Right renal pelvis (tissue), 4 donors: ENCODE measurements at places on chromosomes 13 and 19. TPM values are rescaled to one million over a fixed set of nuclear protein-coding genes. Genes with fewer than 3 reads are reported as not detected.

The N4BP2L1 gene
- polyA plus RNA-seq = 23.9 TPM

GRCh38 chr13:20359335-20359734, 127.2 kb upstream of the GJB6 start:
- no peak for DNase-seq

GRCh38 chr13:78596399-78596735, 7.0 kb downstream of the POU4F1 start:
- DNase-seq = no peak

DNA sequence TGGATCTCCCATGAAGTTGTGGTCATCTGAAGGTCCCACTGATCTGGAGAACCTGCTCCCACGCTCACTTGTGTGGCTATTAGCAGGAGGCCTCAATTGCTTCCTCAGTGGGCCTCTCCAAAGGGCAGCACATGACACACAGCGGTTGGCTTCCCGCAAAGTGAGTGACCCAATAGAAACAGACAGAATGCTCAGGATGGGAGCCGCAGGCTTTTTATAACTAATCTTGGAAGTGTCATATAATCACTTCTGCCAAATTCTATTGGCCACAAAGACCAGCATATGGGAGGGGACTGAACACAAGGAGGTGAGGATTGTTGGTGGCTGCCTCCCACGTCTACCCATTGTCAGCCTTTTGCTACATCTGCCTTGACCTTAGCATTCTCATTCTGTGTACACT, 22.1 kb upstream of the EHD2 start:
- no peak for DNase-seq

DNA sequence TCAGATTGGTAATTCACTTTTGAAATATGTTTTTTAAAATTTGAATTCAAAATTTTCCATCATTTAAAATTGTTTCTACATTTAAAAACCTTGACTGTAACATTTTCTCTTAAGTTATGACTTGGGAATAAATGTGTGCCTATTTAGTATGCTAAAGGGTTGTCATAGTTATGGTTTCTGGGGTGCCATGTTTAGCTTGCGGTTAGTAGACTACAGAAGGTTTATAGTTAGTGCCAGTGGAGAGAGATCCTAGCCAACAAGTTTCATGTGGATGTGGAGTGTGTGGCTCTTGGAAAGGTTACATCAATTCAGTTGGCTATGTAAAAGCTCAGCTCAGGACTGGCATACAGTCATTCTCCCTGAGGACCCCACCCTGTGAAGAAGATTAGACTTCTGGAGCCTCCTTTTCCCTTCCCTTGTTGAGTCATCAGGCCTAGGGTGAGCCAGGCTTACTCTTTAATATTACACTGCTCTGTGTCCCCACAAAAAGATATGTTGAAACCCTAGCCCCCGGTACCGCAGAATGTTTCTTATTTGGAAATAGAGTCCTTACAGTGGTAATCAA, 20.4 kb downstream of the LMO7 start:
- DNase-seq = no peak

GRCh38 chr13:112881656-112882554, 87.1 kb upstream of the MCF2L start:
- DNase-seq = no peak

- no peak for DNase-seq
Measured at GRCh38 chr13:35016362-35017112, 74.5 kb downstream of the NBEA start.

DNA sequence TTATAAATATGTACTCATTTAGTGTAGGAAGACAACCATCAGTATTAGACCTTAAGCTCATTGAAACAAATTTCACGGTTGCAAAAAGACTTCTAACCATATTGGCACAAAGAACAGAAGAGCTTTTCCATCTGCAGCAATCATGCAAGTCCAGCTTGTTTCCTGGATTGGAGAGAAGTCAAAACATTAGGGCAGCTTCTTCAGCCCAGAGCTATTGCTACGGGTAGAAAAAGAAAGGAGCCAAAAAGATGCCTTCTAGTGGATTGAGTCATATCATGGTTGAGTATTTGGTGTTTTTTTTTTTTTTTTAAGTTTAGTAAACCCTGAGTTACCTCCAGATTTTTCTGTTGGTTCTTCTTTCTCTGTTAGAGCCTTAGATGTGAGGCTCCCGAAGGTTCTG, 99.8 kb downstream of the WDFY2 start:
- no peak for DNase-seq
